ENCODE measurements at places on chromosomes 1 and 21.

DNA sequence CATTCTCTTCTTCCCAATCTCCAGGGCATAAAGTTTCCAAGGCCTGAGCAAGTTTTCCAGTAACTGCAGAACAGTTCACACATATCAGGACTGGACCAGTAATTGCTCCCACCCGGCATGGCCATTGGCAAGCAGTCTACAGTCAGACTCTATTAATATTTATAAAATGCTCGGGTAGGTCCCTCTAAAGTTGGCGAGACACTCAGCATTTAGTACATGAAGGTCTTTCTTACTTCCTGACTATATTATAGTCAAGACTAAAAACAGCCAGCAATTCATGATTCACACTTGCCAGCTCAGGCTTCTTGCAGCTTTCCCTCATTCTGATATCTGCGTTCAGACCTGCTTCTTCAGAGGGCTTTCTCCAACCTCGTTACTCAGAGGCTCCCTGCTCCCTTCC lies 25.4 kb downstream of the GADD45A start:
- DNase-seq: peak; percentile 69

- peak; percentile 57 for DNase-seq
Measured at GRCh38 chr1:35715568-35716002, 3.1 kb downstream of the C1orf216 start.

DNA sequence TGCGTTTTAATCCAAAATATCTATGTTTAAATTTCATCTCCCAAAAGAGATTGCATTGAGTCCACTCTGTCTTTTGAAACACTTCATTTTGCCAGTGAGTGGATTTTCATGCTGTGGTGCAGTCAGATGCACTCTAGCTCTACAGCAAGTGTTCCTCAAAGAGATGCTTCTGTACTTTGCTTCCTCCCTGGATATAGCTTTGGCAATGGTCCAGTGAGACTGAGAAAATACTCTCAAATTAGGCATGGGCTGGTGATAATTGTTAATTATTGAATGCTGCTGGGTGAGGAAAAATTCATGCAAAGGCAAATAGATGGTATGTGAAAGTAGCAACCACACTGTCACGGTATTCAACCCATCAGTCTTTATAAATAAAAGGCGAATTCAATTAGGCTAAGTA lies 396.9 kb downstream of the ADGRL2 start:
- DNase-seq: no peak

DNA sequence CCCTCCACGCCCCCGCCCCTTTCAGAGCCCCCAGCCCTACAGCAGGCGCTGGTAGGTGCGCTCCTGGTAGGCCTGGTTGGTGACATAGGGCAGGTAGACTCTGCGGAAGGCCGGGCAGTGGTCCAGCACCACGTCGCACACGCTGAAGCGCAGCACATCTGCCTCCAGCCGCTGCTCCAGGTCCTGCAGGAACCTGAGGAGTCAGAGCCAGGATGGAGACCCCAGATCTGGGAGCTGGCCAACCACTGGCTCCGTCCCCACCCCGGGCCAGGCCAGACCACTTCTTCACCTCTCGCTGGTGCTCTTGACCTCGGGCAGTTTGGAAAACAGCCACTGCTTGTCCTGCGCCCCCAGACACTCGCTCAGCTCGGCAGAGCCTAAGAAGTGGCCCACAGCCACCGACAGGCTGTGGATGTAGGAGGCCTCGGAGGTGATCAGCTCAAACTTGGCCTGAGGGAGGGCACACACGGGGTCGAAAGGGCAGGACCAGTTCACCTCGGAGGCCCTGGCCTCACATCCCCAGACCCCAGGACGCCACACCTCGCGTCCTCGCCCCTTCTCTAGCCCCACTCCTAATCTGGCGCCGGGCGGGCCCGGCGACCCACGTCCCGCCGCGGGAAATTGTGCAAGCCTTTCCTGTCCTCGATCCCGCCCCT lies 6.4 kb downstream of the ARHGEF19 start:
- DNase-seq: no peak

- peak; percentile 88 for DNase-seq
Measured at GRCh38 chr1:61301824-61302657, 219.7 kb downstream of the NFIA start.

GRCh38 chr1:59173721-59174120 lies 123.2 kb upstream of the FGGY start:
- DNase-seq: peak; percentile 50

DNA sequence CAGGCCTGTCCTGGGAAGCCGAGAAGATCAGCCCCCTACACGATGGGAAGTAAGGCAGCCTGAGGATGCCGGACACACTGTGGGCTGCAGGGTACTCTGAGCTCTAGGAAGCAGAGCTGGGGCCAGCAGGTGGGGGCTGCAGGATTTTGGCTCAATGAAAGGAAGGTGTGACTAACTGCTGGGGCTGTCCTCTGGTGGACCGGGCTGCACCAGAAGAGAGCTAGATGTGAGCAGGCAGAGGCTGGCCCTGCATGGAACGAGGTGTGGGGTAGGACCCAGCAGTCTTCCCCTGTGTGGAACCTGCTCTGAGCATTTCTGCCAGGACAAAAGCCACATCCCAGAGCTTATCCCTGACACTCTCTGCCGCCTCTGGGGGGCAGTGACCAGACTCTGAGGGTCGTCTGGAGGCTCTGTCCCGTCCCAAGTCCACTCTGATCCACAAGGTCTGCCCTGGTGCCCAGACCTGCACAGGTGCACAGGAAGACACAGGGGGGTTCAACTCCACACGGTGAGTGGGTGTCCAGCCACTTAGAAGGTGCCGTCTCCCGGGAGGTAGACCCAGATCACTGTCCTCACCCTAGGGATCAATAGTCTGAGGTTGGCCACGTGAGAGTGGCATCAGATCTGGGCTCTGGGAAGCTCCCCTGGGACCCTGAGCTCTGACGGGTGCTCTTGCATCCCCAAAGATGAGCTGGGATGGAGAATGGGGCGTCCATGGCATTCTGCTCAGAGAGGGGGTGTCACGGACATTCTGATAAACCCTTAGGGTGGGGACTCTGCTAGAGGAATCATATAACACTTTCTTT lies 187.6 kb upstream of the VAMP3 start:
- no peak for DNase-seq

DNA sequence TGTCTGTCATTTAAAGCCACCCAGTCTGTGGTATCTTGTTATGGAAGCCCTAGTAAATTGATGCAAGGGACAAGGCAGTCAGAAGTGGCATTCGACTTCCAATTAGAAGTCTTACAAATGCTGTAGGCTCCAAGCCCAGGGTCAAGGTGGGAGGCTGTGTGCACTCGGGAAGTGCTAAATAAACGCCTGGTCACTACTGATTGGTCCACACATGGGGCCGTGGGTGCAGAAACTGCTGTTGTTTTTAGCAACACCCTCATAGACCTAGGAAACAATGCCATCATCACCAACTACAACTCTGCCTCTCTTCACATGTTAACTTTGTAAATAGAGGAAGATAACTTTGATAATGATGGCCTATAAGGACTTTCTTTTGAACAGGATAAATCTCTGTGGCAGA lies 20.2 kb upstream of the ZBTB21 start:
- no peak for DNase-seq

- DNase-seq: peak; percentile 91
Measured at GRCh38 chr1:155856975-155857930, at the start of gene GON4L. Gene GON4L (minus strand): TSS chr1:155857214. CDS start chr1:155853780, 3,434 bp downstream.

GRCh38 chr1:212283741-212284140 lies 1.5 kb upstream of the PPP2R5A start:
- no peak for DNase-seq

DNA sequence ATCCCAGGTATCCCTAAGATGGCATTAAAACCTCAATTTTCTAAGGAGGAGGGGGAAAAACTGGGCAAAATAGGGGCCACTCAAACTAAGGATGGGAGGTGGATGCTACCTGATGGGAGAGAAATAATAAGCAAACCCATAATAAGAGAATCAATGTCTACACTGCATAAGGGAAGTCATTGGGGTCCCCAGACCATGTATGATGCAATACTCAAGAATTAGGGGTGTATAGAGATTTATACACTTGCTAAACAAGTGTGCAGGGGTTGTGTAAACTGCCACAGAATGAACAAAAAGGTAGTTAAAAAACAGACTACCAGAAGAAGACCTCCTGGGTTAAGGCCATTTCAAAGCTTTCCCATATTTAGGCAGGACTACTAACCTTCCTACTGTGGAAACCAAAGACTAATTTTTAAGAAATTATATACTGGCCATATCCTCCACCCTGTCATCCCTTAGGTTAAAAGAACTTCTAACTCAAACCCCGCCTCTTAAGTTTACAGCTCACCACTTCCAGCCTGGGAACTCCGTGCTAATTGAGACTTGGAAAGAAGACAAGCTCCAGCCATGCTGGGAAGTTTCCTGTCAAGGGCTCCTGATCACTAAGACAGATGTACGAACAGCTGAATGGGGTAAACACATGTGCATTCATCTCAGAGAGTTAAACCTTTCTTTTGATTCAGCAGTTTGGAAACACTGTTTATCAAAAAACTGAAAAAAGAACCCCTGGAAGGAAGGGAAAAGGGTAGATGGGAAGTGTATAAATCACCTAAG lies 64.4 kb upstream of the TLR5 start:
- DNase-seq: no peak
